ENCODE measurements at places on chromosomes 5 and 9. TPM values are rescaled to one million over a fixed set of nuclear protein-coding genes. Genes with fewer than 3 reads are reported as not detected.

- H3K27ac ChIP-seq = no peak overlapping the region
- H3K27me3 ChIP-seq = peaks cover 52% of the 10 kb centered on the region
- no peaks in the 10 kb centered on the region for H3K4me1 ChIP-seq
- H3K4me3 ChIP-seq = no peak overlapping the region
- H3K36me3 ChIP-seq = no peaks in the 10 kb centered on the region
- DNase-seq = no peak
These were observed 44.2 kb upstream of the COL15A1 start for GRCh38 chr9:98899408-98900056.

PCA3 gene
- total RNA-seq = not detected

FAXDC2 gene
- 0.73 TPM for total RNA-seq

DNA sequence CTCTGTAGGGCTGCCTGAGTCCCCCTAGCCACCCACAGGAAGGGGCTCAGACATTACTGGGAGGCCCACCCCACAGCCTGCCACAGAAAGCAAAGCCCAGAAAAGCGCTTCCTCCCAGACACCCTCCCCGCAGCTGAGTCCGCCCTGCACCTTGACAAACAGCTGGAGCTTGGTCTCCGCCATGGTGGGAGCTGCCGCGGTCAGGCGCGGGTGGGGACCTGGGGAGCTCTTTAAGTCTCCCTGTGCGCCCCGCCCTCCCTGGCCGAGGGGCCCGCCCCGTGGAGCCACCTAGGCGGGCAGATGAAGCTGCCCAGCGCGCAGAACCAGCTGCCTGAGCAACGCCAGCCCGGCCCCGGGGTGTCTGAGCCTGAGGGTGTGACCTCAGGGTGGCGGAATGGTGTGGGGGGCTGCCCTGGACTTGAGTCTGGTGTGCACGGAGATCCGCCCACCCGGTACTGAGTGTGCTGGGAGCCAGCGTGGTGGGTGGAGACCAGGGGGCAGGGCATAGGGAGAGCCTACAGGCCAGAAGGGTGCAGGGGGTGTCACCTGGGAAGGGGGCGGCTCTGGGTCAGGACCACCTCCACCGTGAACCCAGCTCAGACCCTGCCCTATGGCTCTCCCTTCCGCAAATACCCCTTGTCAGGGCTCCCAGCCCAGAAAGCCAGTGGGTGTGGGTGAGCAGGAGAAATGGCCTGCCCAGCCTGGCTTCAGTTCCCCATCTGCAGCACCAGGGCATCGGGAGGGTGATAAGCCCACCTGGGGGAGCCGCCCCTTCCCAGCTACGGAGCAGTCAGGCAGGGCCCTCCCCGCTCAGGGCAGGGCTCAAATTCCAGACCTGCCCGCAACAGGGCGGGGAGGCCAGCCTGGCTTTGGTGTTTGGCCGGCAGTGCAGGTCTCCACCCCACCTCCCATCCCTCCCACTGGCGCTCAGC, at the start of gene CLIC3:
CLIC3 (minus strand) TSS at position 208 of the 932 bp plus-strand sequence; CDS start at position 183, 25 bp downstream.
- no peaks in the 10 kb centered on the region for H3K27me3 ChIP-seq
- no peak within 1 kb of the TSS for H3K27ac ChIP-seq
- H3K4me3 ChIP-seq = peak within 1 kb of the TSS; percentile 53
- DNase-seq = peak; percentile 60
- H3K4me1 ChIP-seq = peaks cover 35% of the 10 kb centered on the region

DNA sequence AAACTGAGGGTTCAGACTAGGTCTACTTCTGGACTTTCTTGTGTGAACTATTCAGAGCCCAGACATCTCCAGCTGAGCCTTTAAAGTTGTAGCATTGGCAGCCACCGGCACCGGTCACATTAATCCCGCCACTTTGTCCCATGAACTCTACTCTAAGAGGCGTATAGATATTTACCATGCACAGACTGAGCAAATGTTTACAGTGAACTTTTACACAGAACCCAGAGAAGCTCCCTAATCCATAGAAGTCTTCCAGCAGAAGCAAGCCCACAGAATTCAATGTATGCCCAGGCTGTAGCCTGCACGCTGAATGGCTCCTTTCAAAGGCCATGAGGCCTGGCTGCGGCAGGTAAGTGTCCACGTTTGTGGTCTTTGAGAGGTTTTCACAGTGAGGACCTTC, 466.9 kb downstream of the ENC1 start:
- no peaks in the 10 kb centered on the region for H3K36me3 ChIP-seq
- peaks cover 8% of the 10 kb centered on the region for H3K4me1 ChIP-seq
- DNase-seq = no peak
- no peak overlapping the region for H3K27ac ChIP-seq

URM1 gene
- 98.1 TPM for total RNA-seq

AMACR gene
- total RNA-seq = 31.1 TPM

NPR2 gene
- total RNA-seq = 11.3 TPM

AOPEP gene
- total RNA-seq = 135 TPM

DNA sequence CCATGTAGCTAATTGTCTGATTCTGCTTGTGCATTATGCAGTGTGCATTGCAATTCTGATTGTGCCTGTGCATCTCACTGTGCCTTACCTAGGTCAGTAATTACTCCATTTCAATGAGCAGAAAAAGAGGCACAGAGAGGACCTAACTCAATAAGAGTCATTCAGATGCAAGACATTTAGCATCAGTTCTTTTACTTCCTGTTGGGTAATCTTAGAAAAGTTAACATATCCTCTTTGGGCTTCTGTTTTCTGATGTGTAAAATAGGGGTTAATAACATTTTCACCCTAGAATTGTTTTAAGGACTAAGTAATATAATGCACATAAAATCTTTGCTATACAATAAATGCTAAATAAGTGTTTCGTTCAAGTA, 7.0 kb upstream of the DCTN4 start:
- DNase-seq = no peak
- H3K36me3 ChIP-seq = no peaks in the 10 kb centered on the region
- H3K27ac ChIP-seq = no peak overlapping the region
- peaks cover 3% of the 10 kb centered on the region for H3K27me3 ChIP-seq

CATSPER3 gene
- 0.68 TPM for total RNA-seq

DDX46 gene
- total RNA-seq = 76.5 TPM

COL27A1 gene
- 0.83 TPM for total RNA-seq

GRCh38 chr5:94010814-94011213, 269.4 kb upstream of the POU5F2 start:
- no peak overlapping the region for H3K4me3 ChIP-seq
- no peaks in the 10 kb centered on the region for H3K4me1 ChIP-seq
- 0 out of 2 replicates have a peak, but pooled peaks cover 3% of the 10 kb centered on the region for H3K36me3 ChIP-seq
- no peak for DNase-seq

DNA sequence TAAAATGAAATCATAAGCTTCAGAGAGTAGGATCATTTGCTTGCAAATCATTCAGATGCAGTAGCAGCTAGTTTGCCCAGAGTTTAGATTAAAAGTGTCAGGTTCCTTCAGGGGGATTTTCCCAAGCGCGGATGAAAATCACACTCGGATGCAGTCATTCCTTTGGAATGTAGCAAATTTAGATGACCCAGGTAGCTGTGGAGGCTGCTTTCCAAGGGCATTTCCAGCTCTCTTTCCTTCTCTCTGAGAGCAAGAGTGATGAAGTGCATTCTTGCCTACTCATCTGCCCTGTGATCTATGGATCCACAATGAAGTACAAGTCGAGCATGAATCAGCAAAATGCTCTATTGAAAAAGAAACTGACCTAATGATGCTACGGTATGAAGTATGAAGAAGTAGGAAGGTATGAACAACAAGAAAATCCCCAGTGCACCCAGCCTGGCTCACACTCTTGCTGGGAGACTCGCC, 200.2 kb downstream of the PLK2 start:
- peaks cover 42% of the 10 kb centered on the region for H3K4me1 ChIP-seq
- peak; percentile 85 for DNase-seq
- H3K36me3 ChIP-seq = 0 out of 2 replicates have a peak, but pooled peaks cover 4% of the 10 kb centered on the region
- peak overlapping the region; percentile 44 for H3K4me3 ChIP-seq
- H3K27ac ChIP-seq = peak overlapping the region; percentile 98

ADAMTS2 gene
- not detected for total RNA-seq

GRCh38 chr9:33107762-33108161, 31.3 kb upstream of the SMU1 start:
- no peak overlapping the region for H3K4me3 ChIP-seq
- peak overlapping the region; percentile 44 for H3K27ac ChIP-seq
- no peaks in the 10 kb centered on the region for H3K27me3 ChIP-seq
- H3K4me1 ChIP-seq = peaks cover 36% of the 10 kb centered on the region
- DNase-seq = no peak
- H3K36me3 ChIP-seq = no peaks in the 10 kb centered on the region

All from PC-9 (cell line).